Muscle of arm (tissue), 14 donors: ENCODE measurements at places on chromosomes 7 and 10.
A peak's percentile ranks its signal among the peaks of the same experiment; 100 is the strongest.

GRCh38 chr10:52469970-52470705 lies 156.1 kb downstream of the DKK1 start:
- no peak for DNase-seq

GRCh38 chr10:48241332-48241731 lies 33.2 kb downstream of the FRMPD2 start:
- no peak for DNase-seq

DNA sequence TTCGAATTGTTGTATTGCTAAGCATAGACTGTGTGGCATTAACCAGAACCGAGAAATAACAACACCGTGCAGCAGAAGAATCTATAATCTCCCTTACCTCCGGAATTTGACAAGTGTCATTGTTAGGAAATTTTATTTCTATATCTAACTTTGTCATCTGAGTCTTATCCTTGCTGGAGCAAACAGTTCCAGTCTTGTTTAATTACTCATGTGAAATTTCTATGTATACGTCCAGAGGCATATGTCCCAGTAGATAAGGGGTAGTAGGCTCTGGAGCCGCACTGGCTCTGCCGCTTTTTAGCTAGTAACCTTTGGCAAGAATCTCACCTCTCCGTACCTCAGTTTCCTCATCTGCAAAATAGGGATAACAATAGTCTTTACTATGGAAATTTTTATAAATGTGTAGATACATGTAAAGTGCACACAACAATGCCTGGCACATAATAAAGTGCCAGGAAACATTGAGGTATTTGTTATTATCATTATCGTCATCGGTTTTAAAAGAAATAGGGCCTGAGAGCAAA lies 228.6 kb downstream of the VTI1A start:
- no peak for DNase-seq

DNA sequence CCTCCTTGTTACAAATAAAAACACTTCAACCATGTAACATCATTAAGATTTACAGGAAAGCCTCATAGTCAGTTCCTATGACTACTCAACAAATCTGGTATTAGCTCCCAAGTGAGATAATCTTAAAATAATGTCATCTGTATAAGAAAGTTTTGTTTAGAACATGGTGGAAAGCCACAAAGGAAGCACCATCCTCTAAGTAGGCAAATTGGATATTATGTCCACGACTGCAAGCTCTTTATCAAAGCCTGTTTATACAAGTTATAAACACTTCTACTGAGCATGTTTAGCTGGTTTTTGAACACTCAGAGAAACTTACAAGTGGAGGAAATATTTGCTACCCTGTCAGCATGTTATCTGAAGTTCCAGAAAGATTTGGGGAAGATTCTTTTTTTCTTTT lies 349.8 kb downstream of the ARL4A start:
- no peak for DNase-seq

DNA sequence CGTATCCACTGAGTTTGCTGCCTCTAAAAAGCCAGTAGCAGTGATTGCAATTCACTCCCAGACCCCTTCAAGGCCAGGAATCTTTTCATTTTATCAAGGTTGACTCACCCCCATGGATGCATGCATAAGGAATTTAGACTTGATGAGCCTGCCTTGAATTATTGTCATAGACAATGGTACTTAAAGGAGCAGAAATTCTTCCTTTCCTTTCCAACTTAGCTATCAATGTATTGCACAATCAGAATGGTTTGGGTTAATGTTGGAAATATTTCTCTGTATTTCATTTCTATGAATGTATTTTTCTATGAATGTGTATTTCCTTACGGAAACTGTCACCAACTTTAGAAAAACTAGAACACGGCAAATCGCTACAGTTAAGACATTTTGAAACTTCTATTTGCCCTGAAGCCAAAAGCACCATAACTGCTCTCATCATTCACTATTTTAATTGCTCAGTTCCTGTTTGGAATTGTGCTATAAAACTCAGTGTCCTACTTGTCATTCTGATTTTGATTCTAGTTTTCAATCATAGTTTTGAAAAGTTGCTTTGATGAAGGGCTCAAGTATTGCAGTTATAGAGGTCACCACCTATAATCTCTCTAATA lies 355.7 kb upstream of the AKR1E2 start:
- DNase-seq, result no peak

GRCh38 chr7:90512821-90513254 lies 43.4 kb downstream of the PTTG1IP2 start:
- DNase-seq, result no peak

DNA sequence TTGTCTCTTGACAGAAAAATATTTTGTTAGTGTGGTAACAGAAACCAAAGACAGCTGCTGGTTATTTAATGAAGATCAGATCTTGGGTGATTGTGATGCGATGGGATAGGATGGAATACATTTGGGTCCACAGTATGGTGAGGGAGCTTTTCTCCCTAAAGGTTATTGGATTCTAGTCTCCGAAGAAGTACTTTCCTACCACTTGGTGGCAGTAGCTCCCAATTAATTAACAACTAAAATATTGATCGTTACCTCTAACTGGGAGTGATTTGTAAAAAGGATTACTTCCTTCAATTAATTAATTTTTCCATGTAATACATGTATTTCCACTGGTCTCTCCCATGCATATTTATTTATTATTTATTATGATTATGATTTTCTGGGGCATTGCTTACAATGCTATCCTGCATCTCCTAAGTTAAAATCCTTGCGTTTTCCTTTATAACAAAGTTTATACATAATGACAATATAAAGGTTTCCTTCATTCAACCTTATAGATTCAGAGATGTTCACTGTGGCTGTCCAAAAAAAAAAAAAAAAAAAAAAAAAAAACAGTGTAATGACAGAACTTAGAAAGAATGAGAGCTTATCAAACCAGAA lies 25.6 kb downstream of the TMEM196 start:
- peak; percentile 27 for DNase-seq

DNA sequence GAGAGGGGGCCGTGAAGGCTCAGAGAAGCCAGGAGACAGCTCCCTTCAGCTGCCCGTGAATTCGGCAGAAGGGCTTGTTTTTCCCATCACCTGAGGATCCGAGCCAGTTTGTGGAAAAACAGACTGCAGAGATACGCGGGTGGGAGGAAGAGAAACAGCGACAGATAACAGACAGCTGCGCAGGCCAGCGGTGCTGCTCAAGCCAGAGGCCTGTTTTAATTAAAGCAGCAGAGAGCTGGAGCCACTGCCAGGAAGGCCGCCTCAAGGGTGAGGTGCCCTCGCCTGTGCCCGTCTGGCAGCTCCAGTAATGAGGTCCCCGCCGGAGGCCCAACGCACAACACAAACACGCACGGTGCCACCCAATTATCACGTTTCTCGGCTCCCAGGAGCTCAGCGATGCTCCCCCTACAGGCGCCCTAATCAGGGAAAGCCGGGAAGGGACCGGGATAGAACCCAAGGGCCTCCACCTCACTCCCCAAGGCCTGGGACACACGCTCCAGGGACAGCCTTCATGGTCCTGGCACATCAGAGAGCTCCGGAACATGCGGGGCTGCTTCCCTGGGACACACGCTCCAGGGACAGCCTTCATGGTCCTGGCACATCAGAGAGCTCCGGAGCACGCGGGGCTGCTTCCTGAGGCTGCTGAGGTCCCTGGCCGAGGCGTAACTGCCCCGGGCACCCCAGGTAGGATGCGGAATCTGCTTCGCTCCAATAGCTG lies 60.6 kb upstream of the DNAAF5 start:
- DNase-seq, result peak; percentile 32

GRCh38 chr7:138833596-138833995 lies 35.6 kb upstream of the ATP6V0A4 start:
- no peak for DNase-seq

DNA sequence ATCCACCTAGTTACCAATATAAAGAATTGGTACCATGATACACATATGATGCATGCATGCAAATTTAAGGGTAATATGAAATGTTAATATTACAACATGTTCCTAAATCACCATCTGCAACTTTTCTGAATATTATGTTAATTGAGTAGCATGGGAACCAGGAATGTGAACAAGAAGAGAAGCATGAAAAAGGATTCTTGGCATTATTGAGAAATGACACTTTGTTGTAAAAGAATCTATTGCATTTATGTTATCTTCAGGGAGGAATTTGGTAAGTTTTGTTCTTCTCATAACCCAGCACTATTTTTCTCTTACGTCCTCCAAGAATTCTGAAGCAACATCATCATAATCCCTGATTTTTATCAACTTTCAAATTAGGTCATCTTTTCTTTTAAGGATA lies 159.9 kb upstream of the SLC25A13 start:
- no peak for DNase-seq

DNA sequence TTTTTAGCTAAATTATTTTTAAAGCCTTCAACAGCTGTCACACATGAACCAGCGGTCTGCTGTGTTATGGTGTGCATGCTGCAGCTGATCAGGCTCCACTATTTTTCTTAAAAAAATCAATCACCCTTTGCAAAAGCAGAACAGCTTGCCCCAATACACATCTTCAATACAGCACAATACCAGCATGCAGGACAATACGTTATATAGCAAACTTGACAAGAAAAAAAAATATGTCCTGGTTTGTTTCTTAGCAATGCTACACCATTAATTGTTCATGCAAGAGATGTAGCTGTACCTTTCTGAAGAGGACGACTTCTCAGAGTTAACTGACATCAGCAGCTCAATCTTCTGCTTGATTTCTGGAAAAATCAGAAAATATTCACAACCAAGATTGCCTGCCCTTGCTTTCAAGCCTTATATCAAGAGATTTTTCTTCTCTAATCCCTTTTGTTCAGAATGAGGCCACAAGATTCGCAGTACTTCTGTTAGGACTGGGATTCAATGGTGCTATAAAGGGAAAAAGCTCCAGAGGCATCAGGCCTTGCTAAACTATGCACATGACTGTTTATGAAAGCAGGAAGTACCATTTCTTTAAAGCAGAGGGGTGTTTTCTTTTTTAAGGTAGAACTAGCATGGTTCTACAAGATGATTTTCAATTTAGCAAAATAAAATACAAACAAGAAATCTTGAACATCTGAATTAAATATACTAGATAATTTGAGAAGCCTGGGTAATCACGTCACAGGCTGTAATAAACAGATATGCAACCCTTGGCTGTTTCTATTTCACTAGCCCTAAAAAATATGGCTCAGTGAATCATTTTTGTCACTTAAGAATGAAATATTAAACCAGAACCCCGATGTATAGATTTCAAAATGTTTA lies 120.0 kb downstream of the SRPK2 start:
- peak; percentile 68 for DNase-seq

DNA sequence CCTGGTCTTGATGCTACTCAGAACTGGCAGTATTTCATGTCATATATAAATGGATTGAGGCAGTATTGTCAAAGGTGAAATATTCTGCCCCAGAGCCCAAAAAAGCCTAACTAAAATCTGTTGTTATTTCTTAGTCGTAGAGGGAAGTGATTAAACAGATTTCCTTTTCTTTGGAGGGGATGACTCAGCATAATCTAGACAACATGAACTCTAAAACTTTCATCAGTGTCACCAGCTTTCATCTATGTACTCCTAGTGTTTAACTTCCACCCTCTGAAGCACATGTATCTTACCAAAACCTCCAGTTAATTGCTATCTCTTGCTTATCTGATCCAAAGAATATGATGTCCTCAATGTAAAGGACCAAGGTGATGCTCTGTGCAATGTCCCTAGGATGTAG lies 97.1 kb upstream of the ARID5B start:
- no peak for DNase-seq

GRCh38 chr7:51313738-51314425 lies 2.7 kb downstream of the COBL start:
- no peak for DNase-seq

DNA sequence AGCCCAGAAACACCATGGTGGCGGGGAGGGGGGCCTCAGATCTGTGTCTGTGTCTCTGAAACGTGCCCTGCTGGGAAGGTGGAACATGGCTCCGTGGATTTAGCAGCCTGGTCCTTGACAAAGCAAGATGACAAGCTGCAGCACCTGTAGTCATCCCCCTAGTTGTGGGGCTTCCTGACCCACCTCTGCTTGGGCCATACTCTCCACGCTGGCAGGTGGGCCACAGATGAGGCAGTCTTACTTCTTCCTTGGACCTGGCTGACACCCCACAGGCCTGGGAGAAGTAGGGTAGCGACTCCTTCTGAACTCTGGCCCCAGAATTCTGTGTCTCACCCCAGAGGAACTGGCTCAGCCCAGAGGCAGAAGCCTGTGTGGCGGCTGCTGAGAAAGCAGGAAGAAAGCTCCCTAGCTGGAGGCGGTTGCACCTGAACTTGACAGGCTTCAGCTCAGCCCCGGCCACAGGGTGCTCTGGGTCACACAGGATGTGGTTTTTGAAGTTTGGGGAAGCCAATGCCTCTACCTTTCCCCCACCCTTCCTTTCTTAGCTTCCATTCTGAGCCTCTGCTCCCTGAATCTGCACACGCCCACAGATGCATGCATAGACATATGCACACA lies 113.9 kb downstream of the ABLIM1 start:
- no peak for DNase-seq

GRCh38 chr7:43034535-43035002 lies 77.9 kb upstream of the HECW1 start:
- no peak for DNase-seq

GRCh38 chr10:118692872-118693271 lies 61.9 kb downstream of the CACUL1 start:
- no peak for DNase-seq

GRCh38 chr7:112006071-112006470 lies 200.1 kb downstream of the DOCK4 start:
- DNase-seq, result no peak

- no peak for DNase-seq
These were observed 56.7 kb downstream of the ZNF365 start for GRCh38 chr10:62430881-62431280.

DNA sequence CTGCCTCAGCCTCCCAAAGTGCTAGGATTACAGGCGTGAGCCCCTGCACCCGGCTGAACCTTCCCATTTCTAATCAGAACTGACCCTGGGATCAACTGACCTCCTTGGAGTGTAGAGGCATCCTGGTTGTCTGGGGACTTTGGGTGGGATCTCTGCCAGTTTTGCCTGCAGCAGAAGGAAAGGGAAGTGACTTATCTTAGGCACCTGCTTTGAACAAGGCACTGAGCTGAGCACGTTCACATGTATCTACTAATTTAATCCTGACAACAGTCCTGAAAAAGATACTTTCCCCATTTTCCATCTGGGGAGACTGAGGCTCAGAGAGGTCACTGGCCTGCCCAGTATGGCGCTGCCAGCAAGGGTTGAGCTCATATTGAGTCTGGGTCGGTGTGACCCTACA lies 153.4 kb downstream of the CUX1 start:
- no peak for DNase-seq

DNA sequence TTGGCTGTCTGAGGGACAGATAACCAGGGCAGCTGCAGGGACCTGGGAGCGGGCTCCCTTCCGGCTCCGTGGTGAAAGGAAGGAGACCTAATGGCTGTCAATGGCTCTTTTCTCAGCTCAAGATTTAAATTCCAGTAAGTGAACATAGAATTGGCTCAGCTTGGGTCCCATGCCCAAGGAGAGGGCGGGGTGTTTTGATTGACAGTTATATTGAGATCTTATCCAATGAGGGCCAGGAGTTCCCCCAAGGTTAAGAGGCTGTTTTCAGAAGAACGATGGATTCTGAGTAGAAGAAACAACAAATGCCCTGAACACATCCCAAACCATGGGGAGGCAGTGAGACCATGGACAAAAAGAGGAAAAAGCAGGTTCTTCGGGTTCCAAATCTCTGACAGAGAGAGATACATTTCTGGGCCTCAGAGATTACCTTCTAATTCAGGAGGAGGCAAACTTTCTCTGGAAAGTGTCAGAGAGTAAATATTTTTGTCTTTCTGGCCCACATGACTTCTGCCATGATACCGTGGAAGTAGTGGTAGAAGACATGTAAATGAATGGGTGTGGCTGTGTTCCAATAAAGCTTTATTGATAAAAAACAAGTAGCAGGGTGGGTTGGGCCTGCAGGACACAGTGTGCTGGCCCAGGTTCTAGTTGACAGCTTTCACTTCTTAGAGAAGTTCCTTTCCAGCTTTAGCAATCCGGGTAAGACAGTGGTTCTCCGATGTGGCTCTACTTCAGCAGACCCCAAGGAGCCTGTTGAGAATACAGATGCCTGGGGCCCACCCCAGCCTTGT lies 219.6 kb downstream of the RPS24 start:
- DNase-seq, result no peak
